ENCODE measurements at places on chromosomes 13 and 19. TPM values are rescaled to one million over a fixed set of nuclear protein-coding genes. Genes with fewer than 3 reads are reported as not detected.

ATP12A gene
- 0.02 TPM for total RNA-seq

KMT5C gene
- 6.0 TPM for total RNA-seq

LILRB4 gene
- total RNA-seq = not detected

KCNJ14 gene
- total RNA-seq = 1.2 TPM

FCAR gene
- total RNA-seq = not detected

KCNRG gene
- 0.75 TPM for total RNA-seq

ZC3H4 gene
- total RNA-seq = 20.2 TPM

RDH8 gene
- 0.31 TPM for total RNA-seq

MYH14 gene
- total RNA-seq = 6.4 TPM

FSD1 gene
- 8.1 TPM for total RNA-seq

LYL1 gene
- total RNA-seq = 0.85 TPM

AZU1 gene
- total RNA-seq = 0.20 TPM

ITGBL1 gene
- total RNA-seq = 0.97 TPM

TEX101 gene
- total RNA-seq = not detected

NCAN gene
- total RNA-seq = 0.08 TPM

HSH2D gene
- total RNA-seq = not detected

FGF22 gene
- total RNA-seq = 0.63 TPM

CLDN10 gene
- 0.22 TPM for total RNA-seq

C19orf81 gene
- total RNA-seq = 12.7 TPM

ANGPTL8 gene
- total RNA-seq = not detected

PNPLA6 gene
- total RNA-seq = 33.8 TPM

CALR3 gene
- not detected for total RNA-seq

ZNF729 gene
- total RNA-seq = not detected

PLIN5 gene
- 0.10 TPM for total RNA-seq

PCDH9 gene
- 5.1 TPM for total RNA-seq

GSX1 gene
- total RNA-seq = not detected

TBXA2R gene
- 1.6 TPM for total RNA-seq

ATP1A3 gene
- total RNA-seq = 4.0 TPM

ZNF793 gene
- total RNA-seq = 0.06 TPM

SLC10A2 gene
- not detected for total RNA-seq

SLC17A7 gene
- 0.61 TPM for total RNA-seq

NLRP5 gene
- 0.07 TPM for total RNA-seq

SOX1 gene
- total RNA-seq = not detected

CEACAM6 gene
- 13.8 TPM for total RNA-seq

NLRP7 gene
- total RNA-seq = 0.02 TPM

KRTDAP gene
- total RNA-seq = not detected
